Inflammatory macrophage (primary cell): ENCODE measurements at places on chromosomes 3 and 15.

DNA sequence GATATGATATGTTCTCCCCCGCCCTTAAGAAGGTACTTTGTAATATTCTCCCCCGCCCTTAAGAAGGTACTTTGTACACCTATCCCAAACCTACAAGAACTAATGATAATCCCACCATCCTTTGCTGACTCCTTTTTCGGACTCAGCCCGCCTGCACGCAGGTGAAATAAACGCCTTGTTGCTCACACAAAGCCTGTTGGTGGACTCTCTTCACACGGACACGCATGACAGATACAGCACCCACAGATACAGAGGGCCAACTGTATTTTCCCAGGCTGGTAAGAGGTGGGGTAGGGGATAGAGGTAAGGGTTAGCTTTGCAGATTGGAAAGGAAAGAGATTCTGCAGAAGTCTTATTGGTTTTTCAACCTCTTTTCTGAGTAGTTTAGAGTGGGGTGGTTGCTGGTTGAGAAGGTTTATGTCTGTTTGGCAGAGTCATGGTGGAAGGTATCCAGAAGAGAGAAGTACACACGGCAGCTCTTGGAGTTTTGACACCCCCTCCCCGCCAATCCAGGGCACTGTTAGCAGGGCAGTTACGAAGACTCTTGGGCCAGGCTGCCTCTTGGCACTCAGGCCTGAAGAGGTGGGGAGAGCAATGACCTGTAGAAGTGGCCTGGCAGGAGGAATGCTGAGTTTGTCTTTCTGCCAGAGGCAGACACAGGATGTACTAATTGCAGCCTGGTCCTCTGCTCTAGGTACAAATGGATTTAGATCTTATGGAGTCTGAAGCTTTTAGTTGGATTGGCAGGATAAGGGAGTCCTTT, 36.0 kb upstream of the IDH2 start:
- no peak for DNase-seq

- no peak for DNase-seq
Measured at GRCh38 chr3:53939813-53940212, 48.2 kb upstream of the SELENOK start.

GRCh38 chr3:43247561-43248184, 38.7 kb upstream of the SNRK start:
- DNase-seq = no peak

DNA sequence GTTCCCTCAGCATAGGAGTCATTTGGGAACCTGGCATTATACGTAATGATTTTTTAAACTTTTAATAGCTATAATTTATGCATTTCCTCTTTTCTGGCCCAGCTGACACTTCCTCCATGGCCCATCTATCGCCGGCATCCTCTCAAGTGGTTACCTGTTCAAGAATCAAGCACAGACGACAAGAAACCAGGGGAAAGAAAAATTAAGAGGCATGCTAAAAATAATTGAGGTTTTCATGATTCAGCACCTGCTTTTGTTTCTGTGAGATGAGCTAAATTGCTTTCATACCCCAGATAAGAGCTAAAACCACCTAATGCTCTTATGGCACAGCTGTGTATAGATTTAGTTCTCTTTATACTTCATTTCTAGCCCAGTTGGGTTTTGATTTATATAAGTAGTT, 1.7 kb downstream of the SPCS1 start:
- DNase-seq = no peak

GRCh38 chr15:95561463-95561862, 769.0 kb upstream of the NR2F2 start:
- no peak for DNase-seq

- no peak for DNase-seq
Measured at GRCh38 chr15:51493892-51494291, 128.7 kb downstream of the DMXL2 start.

- no peak for DNase-seq
Measured at GRCh38 chr3:183884097-183884426, 618 bp downstream of the PARL start.

DNA sequence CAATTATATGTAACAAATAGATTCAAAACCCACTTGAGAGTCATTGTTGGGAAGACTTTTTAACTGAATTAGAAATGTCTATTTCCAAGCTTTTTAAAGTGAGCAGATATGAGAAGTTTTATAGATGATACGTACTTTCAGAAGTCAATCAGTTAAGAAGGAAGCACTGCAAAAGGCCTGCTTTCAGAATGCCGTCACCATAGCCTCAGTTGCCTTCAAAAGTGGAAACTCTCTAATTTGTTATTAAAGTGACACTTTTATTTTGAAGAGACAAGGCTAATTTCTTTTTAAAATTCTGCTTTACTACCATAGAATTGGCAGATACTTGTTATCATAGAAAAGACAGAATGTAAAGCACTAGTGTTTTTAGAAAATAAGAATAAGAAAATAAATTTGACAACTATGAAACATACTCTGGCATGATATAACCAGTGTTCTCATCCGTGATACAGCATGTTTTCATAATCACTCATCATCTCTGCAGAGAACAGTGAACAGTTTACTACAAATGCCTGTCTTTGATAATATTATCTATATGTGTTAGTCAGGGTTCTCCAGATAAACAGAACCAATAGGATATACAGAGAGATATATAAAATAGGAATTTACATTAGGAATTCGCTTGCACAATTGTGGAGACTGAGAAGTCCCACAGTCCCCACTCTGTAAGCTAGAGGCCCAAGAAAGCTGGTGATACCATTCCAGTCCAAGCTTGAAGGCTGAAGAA, 7.0 kb upstream of the PLD1 start:
- no peak for DNase-seq

DNA sequence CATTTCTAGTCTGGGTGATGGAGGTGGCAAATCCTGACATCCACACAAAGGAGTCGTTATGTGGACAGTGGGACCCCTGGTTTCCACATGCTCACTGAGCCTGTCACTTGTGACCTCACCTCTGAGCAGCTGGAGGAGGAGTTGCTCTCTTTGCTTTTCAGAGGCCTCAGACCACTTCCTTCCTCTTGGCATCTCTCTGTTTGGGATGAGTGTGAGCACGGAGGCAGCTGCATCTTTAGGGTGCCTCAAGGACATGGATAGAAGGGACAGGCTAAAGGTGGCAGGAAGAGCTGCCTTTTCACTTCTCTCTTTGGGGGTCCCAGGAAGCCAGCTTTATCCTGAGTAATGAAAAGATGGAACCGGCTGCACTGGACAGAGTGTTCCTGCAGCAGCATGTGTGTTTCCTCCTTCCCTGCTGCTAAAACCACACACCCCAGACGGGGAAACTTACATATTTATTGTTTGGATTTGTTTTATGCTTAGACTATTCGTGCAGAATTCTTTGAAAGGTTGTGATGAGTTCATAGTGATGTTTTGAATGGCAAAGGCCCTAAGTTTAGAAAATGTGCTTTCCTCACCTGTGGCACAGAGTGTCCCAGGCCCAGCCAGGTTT, 31.8 kb downstream of the GPR171 start:
- DNase-seq = peak; percentile 58

DNA sequence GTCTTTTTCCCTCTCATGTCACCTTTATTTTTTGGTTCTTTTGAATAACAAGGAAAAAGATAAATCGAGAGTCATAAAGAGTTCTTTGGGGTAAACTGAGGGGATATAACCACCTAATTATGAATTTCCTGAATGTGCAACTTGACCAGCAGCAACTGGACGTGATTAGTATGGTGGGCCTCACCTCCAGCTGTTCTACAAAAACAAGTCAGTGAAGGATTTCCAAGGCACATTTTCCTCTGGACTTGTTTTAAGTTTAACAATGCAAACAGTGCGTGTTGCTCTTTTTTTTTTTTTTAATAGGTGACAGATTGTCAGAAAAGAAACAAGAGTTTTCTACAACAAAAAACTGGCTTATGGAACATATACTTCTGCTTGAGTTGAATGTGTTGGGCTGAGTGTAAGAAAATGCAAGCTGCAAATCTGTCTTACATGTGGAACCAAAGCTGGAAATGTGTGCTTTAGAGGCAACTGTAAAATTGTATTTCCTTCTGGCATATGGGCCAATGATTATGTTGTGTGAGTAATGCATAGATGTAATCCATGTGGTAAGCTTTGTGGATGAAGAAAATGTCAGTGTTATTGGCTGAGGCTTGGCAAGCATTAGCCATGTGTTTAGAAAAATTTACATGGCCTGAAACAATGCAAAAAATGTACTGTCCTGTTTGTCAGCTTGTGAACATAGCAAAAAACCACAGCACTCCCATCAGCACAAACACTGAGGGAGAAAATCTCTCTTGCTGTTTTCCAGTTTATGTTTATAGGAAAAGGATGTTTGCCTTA, 44.5 kb upstream of the FNDC3B start:
- peak; percentile 27 for DNase-seq

- DNase-seq = no peak
Measured at GRCh38 chr3:21654241-21654640, 96.8 kb downstream of the ZNF385D start.

DNA sequence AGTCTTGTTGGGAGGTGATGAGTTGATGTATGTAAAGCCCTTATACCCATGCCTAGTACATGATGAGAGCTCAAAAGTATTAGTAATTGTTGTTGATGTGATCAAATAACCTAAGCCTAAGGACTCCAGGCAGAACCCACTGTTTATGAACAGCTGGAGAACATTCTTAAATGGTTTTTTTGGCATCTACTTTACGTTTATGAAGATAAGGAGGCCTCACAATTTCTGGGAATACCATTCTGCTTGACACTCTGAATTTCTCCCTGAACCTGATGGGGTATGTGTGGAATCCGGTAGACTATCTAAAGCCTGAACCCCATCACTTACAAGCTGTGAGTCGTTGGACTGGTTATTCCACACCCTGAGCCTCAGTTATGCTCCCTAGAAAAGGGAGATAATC, 244.6 kb upstream of the WNT5A start:
- no peak for DNase-seq

DNA sequence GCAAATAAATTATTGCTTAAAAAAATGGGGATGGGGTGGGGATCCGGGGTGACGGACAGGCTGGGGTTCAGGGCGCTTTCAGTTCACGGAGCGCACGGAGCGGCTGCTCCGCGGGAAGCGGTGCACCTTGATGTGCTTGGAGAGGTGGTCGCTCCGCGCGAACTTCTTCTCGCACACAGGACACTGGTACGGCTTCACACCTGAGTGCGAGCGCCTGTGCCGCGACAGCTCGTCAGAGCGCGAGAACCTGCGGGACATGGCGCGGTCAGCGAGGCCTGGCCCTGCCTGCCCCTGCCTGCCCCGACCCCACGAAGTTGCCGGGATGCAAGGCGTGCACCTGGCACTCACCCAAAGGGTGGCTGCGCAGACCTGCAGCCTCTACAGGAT, 13.6 kb downstream of the KLF15 start:
- DNase-seq = no peak

DNA sequence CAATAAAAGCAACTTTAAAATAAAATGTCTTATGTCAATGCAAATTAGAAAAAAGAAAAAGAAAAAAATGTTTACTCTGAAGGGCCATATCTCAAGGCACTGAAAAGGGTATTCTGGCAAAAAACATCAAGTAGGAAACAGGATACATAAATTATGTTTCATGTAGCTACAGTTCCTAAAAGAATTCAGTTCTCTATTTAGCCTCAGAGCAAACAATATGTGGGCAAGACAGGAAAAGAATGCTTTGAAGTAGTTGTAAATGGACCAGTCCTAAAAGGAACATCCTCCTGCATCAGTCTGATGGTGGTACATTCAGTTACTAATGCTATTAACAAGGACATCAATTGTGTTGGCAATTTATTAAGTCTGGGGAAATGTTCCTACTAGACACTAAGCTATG, 8.1 kb downstream of the COMMD2 start:
- no peak for DNase-seq

- DNase-seq = peak; percentile 96
Measured at GRCh38 chr3:36786921-36787890, 22.9 kb upstream of the DCLK3 start.

GRCh38 chr3:100710261-100710968, 1.1 kb downstream of the TFG start:
- peak; percentile 60 for DNase-seq

DNA sequence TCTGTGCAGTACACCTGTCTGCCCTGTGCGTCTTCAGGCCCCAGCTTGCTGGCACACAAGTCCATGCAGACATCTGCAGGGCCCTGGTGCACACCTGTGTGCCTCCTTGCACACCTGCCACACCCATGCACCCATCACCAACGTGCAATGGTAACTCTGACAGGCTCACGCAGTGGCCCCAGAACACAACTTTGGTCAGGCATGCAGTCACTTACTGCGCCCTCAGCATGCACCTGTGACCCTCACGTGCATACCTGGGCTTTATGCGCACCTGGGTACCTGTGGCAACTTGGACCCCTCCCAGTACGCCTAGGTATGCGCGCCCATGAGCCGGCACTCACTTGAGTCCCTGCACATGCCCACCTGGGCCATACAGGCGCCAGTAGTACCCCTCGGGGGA, 1.7 kb downstream of the PLXND1 start:
- no peak for DNase-seq

GRCh38 chr3:71987828-71988227, 202.9 kb upstream of the PROK2 start:
- peak; percentile 70 for DNase-seq

DNA sequence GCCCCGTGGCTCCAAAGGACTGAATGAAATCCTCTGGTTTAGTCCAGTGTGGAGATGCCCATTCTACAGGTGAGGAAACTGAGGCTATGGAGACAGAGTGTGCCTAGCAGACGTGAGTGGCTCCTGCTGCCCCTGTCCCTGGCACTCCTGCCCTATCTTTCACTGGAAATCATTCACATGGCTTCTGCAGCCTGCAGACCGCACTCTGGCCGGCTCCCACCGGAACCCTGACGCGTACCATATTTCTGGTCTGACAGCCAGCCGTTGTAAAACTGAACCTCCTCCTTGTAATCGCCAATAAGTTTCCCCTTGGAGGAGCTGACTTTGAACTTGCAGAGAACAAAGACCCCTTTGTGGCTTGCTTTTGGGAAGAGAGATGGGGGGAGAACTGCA, 136.5 kb downstream of the CHSY1 start:
- DNase-seq = no peak

GRCh38 chr3:17678116-17678741, 64.2 kb downstream of the TBC1D5 start:
- peak; percentile 16 for DNase-seq

GRCh38 chr3:32759342-32759741, 58.5 kb upstream of the TRIM71 start:
- DNase-seq = no peak

GRCh38 chr3:44885618-44886017, 11.2 kb downstream of the TGM4 start:
- DNase-seq = no peak

GRCh38 chr3:192696943-192697587, 30.3 kb downstream of the FGF12 start:
- no peak for DNase-seq
